ENCODE measurements at places on chromosomes 7 and 10.

GRCh38 chr7:26978146-26978545 is 113.8 kb upstream of the SKAP2 start:
- DNase-seq, result no peak

GRCh38 chr10:66916030-66916429 is 9.8 kb upstream of the LRRTM3 start:
- no peak for DNase-seq

GRCh38 chr7:115493381-115493780 is 537.2 kb downstream of the TFEC start:
- DNase-seq, result no peak

DNA sequence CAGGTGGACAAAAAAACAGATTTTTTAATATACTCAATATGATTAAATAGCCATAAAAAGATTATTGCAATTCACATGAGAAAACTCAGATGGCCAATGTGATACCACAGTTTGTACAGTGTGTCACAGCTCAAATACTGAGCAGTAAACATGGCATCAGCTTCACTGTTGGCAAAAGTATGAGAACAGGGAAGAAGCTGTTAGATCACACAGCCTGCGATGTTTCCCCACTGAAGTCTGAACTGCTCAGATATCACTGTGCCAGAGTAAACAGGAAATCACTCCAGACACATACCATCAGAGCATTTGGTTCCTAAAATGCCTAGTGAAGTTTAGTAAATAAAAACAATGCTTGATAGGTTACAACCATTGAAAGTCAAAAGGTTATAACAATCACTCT is 347.8 kb downstream of the ETV1 start:
- DNase-seq, result no peak

GRCh38 chr10:68184546-68184945 is 47.4 kb downstream of the ATOH7 start:
- DNase-seq, result no peak

GRCh38 chr10:1534820-1535219 is 202.5 kb downstream of the ADARB2 start:
- DNase-seq, result no peak

Measured in stimulated activated CD4-positive, alpha-beta T cell treated with anti-CD3 and anti-CD28 coated beads, Interleukin-1b, Interleukin-23, amount 100 ng/mL, for 1 hour (primary cell).